Right renal pelvis (tissue), 4 donors: ENCODE measurements at places on chromosomes 7 and 10.

DNA sequence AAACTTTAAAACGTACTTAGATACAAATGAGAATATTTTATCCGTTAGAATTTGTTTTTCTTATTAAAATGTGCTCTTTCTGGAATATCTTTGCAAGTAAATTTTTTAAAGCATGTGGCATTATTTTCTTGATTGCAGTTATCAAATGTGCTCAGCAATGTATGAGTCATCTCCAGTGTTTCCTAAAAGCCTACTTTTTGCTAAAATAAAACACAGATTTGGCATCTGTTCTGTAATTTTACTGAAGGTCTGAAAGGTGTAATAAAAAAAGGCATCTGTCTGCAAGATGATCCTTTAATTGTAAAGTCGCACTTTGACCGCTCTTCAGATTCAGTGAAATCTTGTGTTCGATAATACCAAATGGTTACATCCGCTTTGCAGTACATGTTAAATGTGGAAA lies 3.4 kb downstream of the GNAT3 start:
- DNase-seq, result no peak

- DNase-seq, result no peak
Observed at GRCh38 chr10:126042354-126042753, 146.0 kb downstream of the FANK1 start.

DNA sequence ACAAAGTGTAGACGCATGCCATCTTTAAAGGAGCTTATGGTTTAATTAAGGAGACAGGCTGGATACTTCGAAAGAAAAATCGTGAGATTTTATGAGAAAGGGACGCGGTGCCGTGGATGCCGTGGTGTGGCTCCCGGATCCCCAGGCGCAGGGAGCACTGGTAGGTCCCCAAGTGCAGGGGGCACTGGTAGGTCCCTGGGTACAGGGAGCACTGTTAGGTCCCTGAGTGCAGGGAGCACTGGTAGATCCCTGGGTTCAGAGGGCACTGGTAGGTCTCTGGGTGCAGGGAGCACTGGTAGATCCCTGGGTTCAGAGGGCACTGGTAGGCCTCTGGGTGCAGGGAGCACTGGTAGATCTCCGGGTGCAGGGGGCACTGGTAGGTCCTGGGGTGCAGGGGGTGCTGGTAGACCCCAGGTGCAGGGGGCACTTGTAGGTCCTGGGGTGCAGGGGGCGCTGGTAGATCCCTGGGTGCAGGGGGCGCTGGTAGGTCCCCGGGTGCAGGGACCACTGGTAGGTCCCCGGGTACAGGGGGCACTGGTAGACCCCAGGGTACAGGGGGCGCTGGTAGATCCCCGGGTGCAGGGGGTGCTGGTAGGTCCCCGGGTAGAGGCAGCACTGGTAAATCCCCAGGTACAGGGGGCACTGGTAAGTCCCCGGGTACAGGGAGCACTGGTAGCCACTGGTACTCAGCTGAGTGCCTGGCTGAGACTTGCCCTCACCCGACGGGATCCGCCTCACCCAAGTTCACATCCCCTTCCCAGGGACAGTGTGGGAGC lies 14.1 kb downstream of the PRKAG2 start:
- no peak for DNase-seq

- no peak for DNase-seq
Observed at GRCh38 chr10:99906470-99906869, 103.3 kb downstream of the DNMBP start.

- no peak for DNase-seq
Observed at GRCh38 chr10:94016727-94017714, 23.3 kb downstream of the PLCE1 start.

DNA sequence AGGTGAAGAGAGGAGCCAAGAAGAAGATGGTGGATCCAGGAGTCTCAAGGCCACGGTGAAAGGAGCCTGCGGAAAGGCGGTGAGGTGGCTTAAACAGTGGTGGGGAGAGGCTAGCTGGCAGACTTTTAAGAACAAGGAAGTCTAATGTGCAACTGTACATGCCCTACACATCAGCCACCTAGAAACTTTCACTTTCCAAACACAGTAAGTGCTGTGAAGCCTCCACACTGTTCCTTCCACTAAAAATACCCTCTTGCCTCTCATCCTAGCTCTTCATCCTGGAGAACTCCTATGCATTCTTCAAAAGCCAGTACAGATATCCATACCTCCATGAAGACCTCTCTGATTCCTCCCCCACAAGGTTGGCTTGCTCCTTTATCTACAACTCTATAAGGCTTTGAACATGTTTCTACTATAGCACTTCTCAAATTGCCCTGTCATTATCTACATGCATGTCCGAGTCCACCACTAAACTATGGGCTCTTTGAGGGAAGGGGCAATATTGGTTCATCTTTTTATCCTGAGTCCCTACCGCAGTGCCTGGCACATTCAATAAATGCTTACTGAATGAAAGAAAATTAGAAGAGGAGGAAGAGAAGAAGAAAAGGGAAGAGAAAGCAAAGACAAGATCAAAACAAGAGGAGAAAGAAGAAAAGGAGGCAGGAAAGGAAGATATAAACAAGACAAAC lies 54.2 kb downstream of the DNAJC12 start:
- no peak for DNase-seq

- DNase-seq, result peak; percentile 55
Observed at GRCh38 chr10:120514035-120514620, 57.1 kb downstream of the PLPP4 start.

- DNase-seq, result no peak
Observed at GRCh38 chr10:94093286-94093905, 99.7 kb downstream of the PLCE1 start.

- no peak for DNase-seq
Observed at GRCh38 chr10:76868098-76868977, 769.3 kb downstream of the KCNMA1 start.

DNA sequence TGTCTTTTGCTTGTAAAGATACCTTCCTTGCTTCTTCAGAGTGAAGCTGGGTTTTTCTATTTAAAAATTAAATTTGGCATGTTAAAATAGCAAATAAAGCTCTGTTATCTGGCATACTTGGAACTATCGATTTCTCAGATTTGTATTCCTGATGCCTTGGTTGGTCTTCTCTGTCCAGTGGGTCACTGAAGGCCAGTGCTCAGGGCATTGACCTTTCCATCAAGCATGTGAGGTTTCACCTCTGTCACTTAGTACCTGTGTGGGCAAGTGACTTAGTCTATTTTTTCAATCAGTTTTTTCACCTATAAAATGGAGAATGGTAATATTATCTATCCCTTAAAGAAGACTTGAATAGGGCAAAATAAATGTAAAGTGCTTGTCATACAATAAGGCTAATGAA lies 311.3 kb downstream of the BICC1 start:
- DNase-seq, result no peak

DNA sequence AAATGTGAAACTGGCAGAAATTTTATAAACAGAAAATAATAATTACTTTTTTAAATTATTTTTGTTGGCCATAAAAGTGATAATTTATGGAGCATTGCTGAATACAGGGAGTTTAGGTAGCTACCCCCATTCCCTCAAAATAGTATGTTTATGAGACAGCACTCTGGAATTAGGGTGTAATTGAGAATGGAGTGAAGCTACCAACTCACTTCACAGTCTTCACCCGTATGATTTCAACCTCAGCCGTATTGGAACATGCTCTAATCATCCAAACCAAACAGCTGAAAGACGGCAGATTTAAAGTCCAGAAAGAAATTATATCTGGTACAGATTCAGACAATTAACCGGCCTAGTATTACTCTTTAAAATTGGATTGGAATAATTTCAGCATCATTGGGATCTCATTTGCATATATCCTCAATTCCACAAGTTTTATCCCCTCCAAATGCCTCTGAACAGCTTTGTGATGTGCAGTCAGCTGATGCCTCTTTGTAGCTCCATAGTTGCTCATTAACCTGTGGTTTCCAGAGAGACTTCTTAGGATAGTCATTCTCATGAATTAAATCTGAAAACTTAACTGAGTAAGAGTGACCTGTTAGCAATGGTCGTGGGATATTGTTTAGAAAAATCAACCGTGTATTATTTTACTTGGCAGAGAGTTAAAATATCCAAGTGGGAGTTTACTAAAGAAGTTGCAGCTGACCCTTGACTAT lies 59.1 kb upstream of the GJD4 start:
- no peak for DNase-seq

GRCh38 chr7:50706469-50706937 lies 76.2 kb downstream of the GRB10 start:
- DNase-seq, result no peak

GRCh38 chr7:111711426-111712065 lies 149.3 kb upstream of the IMMP2L start:
- no peak for DNase-seq

DNA sequence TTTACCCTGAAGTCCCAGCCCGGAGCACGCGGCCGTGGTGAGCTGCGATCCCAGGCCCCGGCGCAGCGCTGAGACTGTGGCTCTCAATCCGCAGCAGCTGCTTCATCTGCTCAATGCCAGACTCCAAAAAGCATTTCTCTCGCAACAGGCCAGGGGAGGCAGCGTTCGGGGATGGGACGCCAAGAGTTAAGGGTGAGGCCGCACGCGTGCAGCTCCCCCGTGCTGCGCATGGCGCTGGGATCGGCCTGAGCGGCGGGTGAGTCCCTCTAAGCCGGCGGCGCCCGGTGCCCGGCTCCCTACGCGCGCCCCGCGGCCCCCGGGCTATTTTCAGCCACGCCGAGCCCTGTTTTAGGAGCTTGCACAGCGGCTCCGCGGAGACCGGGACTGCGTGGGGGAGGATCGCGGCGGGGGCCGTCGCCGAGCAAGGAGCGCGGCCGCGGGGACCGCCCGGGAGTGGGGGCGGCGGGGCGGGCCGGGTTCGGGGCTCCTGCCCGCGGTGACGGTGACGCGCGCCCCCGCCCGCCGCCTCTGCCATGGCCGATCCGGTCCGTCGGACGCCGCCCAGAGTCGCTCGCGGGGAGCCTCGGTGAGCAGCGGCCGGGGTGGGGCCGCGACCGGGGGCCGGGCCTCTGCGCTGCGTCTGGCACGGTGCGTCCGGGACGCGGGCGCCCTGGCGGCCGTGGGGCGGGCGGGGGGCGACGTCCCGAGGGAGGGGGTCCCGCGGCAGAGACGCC lies 29.4 kb upstream of the JAKMIP3 start:
- peak; percentile 20 for DNase-seq

GRCh38 chr10:35640474-35640873 lies 1.6 kb downstream of the FZD8 start:
- no peak for DNase-seq

GRCh38 chr10:131898713-131899112 lies 2.1 kb upstream of the PPP2R2D start:
- no peak for DNase-seq

- DNase-seq, result no peak
Observed at GRCh38 chr7:42406358-42406757, 169.3 kb upstream of the GLI3 start.

DNA sequence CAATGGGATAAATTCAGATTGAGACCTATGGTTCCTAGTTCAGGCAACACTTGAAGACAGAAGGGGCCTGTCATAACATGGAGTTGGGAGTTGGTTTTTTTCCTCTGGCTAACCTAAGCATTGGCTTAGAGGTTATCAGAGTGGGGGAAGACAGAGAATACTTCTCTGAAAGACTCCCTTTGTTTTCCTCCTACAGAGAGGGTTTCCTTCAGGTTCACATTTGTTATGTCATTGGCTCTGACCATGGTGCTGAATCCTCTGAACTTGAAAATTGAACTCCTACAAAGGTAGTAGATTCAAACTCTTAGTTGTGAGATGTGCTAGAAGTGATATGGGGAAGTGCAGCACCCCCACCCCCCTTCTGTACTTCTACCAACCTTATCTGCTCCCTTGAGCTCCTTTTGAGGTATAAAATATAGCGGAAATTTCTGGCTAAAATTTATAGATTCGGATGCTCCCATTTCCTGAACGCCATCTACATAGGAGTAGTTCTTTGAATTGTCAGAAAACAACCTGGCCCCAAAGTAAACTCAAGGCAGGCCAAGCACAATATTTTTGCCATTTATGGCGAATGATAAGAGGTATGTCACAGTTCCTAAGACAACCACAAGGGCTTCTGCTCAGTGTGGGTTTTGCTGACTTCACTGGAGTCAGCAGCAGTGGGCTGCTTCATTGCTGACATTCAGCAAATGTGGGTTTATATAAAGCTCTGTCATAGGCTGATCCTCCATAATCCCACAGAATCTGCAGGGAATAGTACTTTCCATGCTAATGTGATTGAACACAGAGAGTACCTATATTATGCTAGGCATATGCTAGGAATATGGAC lies 131.6 kb upstream of the KLF14 start:
- DNase-seq, result no peak

DNA sequence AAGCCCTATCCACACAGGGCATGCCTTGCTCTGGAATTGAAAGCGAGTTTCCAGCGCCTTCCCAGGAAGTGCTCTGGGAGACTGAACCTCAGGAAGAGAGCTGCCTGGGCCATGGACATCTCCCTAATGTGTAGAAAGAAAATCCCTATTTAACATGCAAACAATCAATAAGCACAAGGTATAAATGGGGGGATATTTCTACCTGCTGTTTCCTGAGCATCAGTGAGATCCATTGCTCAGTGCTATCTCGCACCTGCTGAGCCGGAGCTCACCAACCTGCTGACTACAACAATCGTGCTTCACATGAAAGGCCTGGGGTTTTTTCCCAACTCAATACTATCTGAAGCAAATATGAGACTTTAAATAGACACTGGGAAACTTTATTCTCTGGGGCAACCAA lies 584.0 kb downstream of the GLRX3 start:
- DNase-seq, result no peak

- no peak for DNase-seq
Observed at GRCh38 chr7:12297283-12298108, 86.4 kb downstream of the TMEM106B start.

DNA sequence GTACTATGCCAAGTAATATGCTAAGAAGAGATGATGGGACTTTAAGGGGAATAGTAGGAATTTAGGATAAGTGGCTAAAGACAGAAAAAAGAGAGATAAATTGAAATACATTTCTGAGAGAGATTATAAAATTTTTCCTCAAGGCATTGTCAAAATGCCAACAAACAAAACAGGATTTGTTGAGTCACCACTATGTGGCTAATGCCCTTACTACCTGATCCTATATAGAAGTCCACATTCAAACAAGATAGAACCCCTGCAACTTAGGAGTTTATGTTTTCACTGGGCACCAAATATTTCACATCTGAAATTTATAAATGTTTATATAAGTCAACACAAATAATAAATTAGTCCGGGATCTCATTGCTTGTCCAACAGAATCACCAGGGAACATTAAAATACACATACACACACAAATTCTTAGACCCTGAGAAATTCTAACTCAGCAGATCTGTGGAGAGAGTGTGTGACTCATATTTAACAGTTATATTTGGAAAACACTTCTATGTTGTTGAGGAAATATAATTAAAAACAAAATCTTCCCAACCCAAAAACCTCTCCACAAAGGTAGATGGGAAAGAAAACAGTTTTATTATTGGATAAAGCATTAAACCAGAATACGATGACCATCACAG lies 154.3 kb downstream of the PPP1R3A start:
- no peak for DNase-seq

- DNase-seq, result no peak
Observed at GRCh38 chr10:36808625-36809362, 316.6 kb upstream of the ANKRD30A start.

DNA sequence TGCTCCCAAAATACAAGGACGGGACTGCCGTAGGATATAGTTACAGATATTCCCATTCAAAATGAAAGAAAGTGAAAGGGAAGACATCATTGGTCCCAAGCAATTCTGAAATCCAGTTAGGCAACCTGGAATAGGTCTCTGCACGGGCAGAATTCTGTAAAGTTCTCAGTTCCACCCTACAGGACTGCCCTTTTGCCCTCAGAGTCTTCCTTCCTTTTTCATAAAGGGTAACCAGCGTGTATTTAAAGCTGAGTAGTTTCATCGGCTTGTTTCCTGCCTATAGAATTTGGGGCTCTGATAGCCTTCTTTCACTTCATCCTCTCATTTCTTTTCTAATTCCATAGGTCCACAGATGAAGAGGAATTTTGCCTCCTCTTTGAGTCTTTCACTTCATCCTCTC lies 20.0 kb downstream of the COPG2 start:
- DNase-seq, result no peak

GRCh38 chr7:153475239-153475638 lies 577.0 kb upstream of the DPP6 start:
- no peak for DNase-seq
